ENCODE measurements at places on chromosomes 16 and 17.

DNA sequence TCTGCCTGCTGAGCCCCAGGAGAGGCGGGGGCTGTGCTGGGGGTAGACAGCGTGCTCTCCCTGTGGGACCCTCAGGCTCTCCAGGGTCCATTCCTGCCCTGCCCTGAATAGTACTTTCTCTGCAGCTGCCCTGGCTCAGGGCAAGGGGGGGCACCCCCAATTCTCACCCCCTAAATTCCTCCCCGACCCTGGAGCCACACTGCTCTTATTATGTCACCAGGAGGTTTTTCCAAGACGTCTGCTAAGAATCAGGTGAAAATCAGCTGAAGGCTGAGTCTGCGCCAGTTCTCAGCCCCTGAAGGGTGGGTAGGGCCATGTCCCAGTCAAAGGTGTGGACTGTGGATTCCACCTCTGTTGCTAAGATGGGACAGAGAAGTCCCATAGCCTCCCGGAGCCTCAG lies 49.9 kb upstream of the MAP3K14 start:
- no peak for DNase-seq

- no peak for DNase-seq
Observed at GRCh38 chr16:2079311-2079800, 31.6 kb downstream of the TSC2 start.

- peak; percentile 10 for DNase-seq
Observed at GRCh38 chr16:80852261-80852872, 48.0 kb upstream of the CDYL2 start.

DNA sequence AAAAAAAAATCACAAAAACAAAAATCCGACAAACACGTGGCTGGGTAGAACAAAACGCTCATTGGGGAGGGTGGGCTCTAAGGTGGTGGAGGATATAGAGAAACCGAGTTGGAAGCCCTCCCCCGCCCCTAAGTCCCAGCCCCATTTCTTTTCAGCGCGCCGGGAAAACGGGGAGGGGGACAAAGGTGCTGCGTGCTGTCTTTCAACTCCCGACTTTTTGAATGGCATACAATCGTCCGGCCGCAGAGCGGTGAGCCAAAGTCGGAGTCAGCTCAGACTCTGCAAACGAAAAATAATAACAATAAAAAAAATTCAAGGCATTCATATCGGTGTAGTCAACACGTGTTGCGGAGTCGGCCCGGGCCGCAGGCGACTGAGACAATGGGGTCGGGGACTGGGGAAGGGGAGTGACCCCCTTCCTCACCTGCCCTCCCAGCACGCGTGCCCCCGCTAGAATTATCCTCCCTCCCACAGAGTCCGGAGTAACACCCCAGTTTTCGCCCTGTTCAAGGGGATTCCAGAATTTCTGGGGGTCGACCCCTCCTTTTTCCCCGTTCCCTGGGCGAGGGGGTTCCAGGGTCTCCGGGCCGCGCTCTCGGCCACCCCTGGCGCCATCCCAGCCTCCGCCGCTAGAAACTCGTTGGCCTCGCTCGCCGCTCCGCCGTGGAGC lies 1.7 kb upstream of the IGF2BP1 start:
- no peak for DNase-seq

GRCh38 chr16:3194792-3195191 lies 6.8 kb downstream of the OR1F1 start:
- no peak for DNase-seq

GRCh38 chr17:34533806-34534527 lies 45.4 kb upstream of the TMEM132E start:
- DNase-seq, result no peak

DNA sequence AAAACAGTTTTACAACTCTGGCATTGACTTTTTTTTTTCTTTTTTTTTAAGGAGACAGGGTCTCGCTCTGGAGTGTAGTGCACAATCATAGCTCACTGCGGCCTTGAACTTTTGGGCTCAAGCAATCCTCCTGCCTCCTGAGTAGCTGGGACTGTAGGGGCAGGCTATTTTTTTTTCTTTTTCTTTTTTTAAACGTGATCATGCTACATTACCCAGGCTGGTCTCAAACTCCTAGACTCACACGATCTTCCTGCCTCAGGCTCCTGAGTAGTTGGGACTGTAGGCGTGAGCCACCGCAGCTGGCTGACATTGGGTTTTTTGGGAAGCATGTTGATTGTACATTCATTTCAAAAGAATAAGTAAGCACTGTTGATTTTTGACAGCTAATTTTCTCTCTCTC lies 32.1 kb downstream of the TNRC6A start:
- DNase-seq, result no peak

DNA sequence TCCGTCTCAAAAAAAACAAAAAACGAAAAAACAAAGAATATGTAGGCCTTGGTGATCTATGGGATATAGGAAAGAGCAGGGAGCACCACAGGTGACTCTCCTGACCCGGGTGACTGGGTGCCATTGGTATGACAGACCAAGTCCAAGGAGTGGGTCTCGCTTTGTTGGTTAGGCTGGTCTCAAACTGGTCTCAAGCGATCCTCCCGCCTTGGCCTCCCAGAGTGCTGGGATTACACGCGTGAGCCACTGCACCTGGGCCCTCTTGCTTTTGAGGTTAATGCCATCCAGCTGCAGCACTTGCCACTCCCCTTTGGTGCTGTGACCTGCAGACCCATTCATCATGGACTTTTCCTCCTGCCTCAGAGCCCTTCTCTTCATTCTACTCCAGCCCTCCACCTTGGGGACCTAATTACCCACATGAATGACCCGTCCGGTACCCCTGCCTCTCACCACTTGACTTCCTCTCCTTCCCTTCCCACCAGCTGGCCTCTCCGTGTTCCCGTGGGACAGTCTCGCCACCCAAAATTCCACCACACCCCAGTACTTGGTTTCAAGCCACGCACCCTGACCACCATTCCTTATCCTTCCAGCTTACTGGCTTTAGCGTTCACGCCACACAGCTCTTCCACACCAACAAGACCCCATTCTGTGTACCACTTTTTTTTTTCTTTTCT lies 3.2 kb upstream of the UBE2G1 start:
- no peak for DNase-seq

DNA sequence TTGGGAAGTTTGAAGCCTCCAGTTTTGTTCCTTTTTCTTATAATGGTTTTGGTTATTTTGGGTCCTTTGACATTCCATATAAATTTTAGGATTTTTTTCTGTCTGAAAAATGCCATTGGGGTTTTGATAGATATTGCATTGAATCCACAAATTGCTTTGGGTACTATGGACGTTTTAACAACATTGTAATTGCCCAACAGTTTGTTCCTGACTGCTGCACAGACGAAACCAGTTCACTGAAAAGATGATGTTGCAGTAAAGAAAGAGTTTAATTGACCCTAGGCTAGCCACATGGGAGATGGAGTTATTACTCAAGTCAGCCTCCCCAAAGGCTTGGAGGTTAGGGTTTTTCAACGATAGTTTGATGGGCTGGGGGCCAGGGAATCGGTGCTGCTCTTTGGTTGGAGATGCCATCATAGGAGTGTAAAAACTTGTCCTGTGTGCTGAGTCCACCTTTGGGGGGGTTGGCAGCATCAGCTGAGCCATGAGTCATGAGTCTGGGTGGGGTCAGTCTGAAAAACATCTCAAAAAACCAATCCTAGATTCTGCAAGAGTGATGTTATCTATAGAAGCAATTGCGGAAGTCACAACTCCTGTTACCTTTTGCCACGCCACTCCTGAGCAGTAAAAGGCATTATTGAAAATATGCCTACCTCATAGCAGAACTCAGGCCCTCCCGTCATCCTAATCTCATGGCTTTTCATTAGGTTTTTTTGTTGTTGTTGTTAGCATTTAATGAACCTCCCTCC lies 2.7 kb upstream of the PRSS41 start:
- DNase-seq, result no peak

DNA sequence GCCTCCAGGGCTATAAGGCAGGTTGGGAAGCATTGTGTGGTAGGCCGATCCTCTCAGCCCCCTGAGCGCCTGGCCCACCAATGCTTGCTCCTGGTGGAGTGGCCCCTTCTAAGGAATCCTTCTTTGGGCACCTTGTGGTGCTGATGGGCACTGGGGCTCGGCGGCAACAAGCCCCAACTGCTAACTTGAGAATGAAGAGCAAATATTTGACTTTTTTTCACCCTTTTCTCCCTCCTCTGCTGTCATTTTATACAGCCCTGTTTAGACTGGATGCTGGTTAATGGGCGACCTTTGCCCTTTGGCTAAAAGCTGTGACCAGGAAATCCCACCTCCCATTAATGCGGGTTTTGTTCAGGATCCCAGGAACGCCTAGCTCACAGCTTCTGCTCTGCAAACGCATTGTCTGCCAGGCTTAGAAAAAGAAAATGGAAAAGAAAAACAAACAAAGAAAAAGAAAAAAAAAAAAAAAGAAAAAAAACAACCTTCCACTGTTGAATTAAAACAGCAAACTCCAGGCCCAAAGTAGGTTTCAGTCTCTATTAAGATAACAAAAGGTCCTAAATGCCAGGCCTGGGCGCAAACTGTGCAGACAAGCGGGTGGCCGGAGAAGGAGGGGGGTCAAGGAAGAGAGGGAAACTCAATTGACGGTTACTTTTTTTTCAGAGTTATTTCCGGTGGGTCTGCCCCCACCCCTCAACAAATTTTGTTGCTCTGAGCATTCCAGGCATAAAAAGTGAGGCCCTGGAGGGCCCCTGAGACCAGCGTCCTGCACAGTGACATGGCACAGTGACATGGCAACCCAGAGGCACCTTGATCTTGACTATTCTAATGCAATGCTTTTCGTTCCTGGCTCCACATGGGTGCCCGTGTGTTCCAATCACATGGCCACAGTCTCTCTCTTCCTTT lies 301.4 kb downstream of the MAF start:
- no peak for DNase-seq

- DNase-seq, result no peak
Observed at GRCh38 chr16:47984669-47985068, 171.1 kb downstream of the ABCC12 start.

DNA sequence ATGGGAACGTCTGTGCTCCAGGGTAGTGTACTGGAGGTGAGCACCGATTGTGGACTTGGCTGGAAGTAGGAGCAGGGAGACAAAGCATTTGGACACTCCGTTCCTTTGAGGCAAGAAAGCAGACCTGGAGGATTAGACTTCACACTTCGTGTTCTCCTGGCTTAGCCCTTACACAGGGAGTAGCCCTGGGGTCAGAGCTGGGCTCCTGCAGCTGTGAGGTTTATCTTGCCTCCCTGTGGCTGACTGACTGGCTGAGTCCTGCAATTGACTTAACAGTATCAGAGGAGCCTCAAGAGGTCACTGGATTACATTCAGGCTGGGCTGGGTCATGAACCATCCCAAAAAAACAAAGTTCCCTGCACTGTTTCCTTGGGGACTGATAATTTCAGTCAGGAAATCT lies 37.1 kb downstream of the MPRIP start:
- no peak for DNase-seq

GRCh38 chr16:30876867-30877266 lies 17.0 kb downstream of the BCL7C start:
- DNase-seq, result no peak

Measured in stimulated activated CD4-positive, alpha-beta T cell treated with anti-CD3 and anti-CD28 coated beads, Interleukin-12 subunit alpha, Interleukin-12 subunit beta, amount 100 ng/mL, for 4 hours (primary cell).